GM23338 (cell line): ENCODE measurements at places on chromosomes 1 and 21.

DNA sequence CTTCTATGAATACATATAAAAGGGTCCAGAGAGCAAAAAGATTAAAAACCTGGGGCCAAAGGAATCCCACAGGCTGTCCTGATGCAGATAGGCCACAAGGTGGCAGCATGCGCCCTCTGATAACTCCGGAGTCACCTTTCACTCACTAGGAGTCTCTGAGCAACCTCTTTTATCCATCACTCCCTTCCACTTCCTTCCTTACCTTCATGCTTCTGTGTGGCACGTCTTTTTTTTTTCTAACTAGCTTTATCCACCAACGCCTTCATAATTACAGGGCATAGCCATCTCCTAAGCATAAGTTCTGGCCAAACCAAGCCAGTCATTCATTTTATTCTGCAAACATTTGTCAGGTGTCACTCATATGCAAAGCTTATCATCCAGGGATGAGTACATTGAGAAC lies 3.9 kb upstream of the PGLYRP4 start:
- DNase-seq, result peak; percentile 84

DNA sequence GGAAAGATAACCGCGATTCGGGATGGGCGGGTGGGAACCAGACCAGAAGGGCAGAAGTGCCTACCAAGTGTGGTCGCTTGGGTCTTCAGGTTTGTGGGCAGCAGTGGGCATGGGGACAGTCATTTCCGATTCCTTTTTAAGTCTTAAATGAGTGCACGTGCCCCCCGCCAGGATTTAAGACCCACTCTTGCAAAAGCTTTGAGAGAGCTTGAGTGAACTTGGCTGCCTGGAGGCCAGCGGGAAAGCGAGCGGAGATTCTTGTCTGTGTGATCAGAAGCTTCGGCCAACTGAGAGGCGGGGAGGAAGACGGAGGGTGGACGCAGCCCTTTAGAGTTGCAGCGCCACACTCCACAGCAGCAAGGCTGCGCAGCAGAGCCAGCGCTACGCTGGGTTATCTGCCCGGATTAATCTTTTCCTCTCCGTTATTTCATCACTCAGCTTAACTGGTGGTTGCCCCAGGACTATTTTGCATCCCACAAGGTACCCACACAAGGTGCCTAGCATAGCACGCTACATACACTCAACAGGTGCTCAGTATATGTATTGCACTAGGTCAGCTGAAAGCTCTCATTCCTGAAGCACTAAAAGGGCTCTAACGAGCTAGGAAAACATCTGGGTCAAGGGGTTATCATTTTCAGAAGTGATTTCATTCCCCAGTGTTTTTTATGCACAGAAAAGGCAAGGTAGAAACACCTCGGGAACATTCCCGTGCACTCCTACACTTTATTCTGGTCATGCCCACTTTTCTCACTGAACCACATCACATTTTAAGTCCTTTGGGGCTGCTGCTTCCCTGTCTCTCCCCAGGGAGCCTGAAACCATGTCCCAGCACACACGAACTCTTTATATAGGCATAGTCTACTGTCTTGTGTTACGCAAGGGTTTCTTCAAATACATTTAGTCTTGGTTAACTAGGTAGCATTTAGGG lies 1.5 kb upstream of the BATF3 start:
- peak; percentile 72 for DNase-seq

GRCh38 chr1:9039761-9040658 lies 13.8 kb upstream of the SLC2A7 start:
- no peak for DNase-seq

DNA sequence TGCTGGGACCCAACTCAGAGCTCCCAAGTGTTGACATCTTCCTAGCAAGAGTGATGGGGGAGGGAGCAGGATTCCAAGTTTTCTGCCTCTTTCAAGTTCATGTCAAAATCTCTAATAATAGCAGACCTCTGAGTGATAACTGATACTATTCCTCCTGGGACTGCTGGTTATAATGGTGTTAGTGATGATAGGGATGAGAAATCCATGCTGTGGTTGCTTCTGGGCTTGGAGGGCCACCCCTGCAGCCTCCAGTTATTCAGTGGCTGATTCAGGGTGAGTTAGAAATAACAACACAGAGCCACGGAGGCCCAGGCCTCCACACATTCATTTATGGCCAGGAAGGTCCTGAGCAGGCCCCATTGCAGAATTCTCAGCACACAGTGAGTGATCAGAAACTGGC lies 40.6 kb upstream of the ARTN start:
- no peak for DNase-seq

DNA sequence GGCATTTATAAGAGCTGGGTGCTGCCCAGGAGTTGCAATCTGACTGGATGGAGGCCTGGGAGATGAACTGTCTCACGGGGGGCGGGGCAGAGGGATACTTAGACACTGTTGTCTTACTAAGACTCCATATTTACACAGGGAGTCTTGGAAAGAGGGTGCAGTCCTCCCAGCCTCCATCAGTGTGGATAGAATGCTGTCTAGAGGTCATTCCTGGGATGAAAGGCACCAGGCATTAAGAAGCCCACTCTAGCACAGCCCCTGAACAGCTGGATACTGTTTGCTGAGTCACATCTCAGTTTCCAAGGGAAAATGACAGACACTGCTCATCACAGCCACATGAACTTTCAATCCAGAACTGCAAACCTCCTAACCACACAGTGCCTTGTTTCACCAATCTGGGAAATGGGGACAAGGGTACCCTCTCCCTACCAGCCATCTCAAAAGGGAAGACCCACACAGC lies 43.3 kb downstream of the SSBP3 start:
- DNase-seq, result no peak

GRCh38 chr21:36446301-36446700 lies 33.6 kb downstream of the CLDN14 start:
- no peak for DNase-seq

- DNase-seq, result no peak
These were observed 1.4 kb downstream of the PEAR1 start for GRCh38 chr1:156894711-156895454.

DNA sequence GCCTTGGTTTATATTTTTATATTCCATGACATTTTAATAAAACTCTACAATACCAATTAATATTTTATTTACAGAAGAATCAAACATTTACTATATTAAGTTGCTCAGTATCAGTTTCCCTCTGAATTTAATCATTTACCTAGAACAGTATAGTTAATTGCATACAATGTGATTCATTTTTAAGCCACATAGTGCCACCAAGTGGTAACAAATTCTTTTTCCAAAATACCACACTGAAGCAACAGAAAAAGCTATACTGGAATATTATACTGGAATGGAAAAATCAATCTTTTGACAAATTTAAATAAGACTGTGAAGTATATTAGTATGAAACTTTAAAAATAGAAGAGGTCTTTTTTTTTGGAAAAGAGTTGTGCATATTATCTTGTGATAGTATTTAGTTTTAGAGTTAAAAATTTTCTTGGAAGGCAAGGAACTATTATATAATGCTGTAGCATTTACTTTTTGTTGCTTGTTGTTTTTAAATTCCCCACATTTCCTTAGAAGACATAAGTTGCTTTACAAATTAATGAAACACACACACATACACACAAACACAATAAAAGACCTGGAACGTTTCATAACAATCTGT lies 57.3 kb downstream of the ZNF644 start:
- DNase-seq, result peak; percentile 33

DNA sequence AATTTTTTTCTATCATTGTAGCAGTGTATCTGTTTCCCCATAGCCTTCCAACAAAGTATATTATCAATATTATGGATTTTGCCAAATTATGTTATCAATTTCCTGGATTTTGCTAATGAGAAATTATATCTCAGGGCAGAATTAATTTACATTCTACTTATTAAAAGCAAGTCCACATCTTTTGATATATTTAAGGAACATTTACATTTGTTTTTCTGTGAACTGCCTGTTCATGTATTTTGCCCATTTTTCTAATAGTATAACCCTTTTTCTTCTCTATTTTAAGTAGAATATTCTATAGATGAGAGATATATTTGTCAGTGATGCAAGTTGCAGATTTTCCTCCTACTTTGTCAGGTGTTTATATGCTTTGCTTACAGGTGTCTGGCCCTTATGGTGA lies 24.4 kb downstream of the C1orf87 start:
- no peak for DNase-seq

DNA sequence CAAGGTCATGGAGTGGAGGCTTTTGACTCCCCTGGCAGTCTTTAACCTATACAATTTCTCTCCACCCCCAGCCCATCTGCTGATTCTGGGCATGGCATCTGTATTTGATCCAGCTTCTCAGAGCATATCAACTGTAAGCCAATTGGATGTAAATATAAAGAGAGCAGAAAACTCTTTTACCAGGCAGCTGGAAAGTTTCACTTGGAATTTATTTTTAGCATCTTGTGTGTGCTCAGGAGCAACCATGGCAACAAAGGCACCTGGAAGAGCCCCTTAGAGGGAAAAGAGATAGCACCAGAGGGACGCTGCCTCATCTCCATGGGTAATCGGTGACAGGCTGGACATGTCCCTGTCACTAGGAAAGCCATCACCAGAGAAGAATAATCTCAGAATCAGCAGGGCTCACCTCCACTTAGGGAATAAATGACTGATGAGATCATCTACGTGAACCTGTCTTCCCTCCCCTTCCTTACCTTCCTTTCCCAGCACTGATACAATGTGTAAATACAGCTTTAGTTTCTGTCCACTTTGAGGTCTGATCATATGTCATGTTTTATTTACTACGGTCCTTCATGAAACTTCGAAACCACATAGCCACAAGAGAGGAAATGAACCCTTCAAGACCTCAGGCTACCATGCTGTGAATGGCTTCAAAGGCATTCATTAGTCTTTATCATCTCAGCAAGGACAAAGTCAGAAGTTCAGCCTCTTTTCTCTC lies 25.3 kb upstream of the SIPA1L2 start:
- no peak for DNase-seq

DNA sequence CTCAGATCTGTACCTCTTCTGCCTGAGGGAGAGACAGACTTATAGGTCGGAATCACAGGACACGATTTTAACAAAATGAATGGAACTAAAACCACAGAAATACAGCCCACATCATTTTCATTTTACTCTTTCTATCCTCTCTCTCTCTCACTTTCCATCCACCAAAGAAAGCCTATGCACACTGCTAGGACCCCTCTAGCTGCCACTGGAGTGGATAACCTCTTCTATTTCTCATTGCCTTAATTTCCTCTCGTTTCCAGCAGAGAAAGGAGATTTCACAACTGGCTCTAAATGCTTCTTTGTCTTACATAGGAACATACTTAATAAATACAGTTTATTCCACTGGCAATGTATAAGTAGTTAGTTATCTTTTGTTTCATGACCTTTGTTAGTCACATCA lies 867.8 kb upstream of the ADGRL4 start:
- DNase-seq, result no peak

GRCh38 chr1:13732971-13733667 lies 33.1 kb downstream of the PRDM2 start:
- DNase-seq, result no peak
